ENCODE measurements at places on chromosomes 3 and 15.

GRCh38 chr3:56980243-56980642, 80.2 kb upstream of the SPATA12 start:
- no peak for DNase-seq

- no peak for DNase-seq
Observed at GRCh38 chr3:12461097-12461649, 23.1 kb upstream of the TSEN2 start.

GRCh38 chr3:194672876-194673275, 885 bp upstream of the LSG1 start:
- DNase-seq, result no peak

- DNase-seq, result no peak
Observed at GRCh38 chr3:5191555-5192304, 4.2 kb downstream of the EDEM1 start.

Data from CD4-positive, alpha-beta memory T cell (primary cell).